ENCODE measurements at places on chromosomes 5 and 9.
A peak's percentile ranks its signal among the peaks of the same experiment; 100 is the strongest.

DNA sequence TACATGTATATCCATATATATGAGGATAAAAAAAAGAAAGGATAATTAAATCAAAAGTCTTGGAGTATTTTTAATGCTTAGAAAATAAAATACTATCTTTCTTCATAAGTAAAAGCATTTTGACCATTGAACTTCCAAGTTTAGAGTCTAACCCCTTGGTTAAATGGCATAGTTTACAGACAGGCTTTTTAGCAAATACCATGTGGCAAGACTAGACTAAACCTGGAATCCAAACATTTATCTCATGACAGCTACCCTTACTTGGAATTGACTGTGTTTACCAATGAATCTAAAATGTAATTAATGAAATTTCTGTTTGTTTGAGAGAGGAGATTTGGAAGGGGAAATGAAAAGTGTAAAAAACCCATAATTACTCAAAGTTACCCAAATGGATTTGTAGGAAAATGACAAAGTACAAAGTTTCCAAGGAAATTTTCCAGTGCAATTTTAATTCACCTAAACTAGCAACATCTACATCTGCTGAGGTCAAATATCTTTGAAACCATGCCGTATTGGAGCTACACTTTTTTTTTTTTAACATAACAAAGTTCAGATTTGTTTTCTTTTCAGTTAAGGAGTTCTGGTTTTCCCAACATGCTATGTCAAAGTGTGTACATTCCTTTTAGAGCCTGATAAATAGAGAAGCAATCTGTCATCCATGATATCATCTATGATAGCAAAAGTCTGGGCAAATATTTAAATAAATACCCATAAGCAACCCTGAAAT is 272.1 kb upstream of the DAB2 start:
- no peak for DNase-seq

DNA sequence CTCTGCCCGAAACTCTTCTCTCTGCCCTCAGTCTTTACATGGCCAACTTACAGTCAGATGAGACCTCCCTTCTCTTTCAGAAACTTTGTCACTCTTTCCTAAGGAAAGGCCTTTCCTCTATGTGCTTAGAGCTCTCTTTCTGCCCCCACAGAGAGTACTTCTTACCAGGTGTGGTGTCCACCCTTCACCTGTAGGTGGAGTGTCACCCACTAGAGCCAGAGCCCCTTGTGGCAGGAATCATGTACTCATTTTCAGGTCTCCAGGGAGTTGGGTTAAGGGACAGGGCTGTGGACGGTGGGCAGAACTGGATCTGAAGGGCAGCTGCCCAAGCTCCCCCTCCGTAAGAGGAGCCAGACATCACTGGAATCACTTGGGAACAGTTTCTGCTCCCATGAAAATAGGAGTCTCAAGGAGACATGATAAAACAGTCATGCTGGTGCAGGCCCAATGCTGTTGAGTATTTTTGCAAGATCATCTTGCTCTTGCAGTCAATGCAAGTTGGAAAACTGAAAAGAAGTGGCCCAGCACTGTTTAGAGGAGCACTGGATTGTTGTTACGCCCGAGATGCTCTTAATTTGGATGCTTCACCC is 436.7 kb downstream of the ZSWIM6 start:
- peak; percentile 3 for DNase-seq

GRCh38 chr9:89622933-89623861 is 18.4 kb downstream of the GADD45G start:
- DNase-seq, result no peak

- no peak for DNase-seq
Observed at GRCh38 chr9:132770770-132771310, 100.6 kb downstream of the GTF3C4 start.

- peak; percentile 97 for DNase-seq
Observed at GRCh38 chr9:134602547-134603362, 38.8 kb upstream of the COL5A1 start.
